ENCODE measurements at places on chromosomes 2 and 18.

DNA sequence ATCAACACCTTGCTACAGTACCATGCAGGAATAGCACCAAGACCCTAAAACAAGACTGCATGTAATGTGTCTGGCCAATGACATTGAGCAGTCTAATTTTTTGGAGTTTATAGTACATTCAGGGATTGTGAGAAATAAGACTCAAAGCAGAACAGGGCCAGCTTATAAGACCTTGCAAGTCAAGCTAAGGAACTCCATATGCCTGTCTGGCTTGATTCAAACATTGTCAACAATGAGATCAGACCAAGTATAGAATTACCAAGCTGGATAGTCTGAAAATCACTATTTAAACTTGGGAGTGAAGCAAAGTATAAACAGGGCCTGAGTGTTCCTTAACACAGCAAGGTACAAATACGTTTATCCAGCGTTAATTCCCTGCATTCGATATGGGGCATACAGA, 370.9 kb downstream of the CNTNAP5 start:
- no peak for DNase-seq

DNA sequence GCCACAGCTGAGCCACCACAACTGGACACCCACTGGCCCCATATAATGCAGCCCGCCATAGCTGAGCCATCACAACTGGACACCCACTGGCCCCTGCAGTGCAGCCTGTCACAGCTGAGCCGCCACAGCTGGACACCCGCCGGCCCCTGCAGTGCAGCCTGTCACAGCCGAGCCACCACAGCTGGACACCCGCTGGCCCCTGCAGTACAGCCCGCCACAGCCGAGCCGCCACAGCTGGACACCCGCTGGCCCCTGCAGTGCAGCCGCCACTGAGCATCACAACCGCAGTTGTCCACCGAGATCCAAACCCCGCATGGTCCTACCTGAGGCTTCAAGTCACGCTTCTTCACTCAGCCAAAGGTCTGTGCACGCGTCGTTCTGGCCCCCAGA, 134.2 kb downstream of the PXDN start:
- no peak for DNase-seq

- no peak for DNase-seq
Observed at GRCh38 chr2:220835583-220835982, 736.5 kb downstream of the EPHA4 start.

GRCh38 chr2:69390001-69390400, 3.0 kb upstream of the GFPT1 start:
- peak; percentile 20 for DNase-seq

- DNase-seq, result no peak
Observed at GRCh38 chr2:23042216-23042906, 342.6 kb upstream of the KLHL29 start.

DNA sequence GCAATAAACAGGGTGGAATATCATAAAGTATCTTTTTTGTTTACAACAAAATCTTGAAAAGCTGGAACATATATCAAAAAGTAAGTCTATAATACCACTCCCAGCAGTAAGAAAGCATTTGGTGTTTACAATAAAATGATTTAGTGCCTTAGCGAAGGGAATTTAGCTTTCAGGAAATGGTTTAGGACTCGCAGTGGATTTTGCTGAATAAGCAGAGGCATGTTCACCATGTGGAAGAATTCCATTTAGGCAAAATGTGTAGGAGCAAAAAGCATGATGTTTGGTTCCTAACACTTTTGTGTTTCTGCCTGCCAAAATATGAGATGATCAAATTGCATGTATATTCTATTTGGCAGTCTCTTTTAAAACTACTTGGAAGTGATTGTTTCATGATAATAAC, 163.6 kb downstream of the AGPS start:
- DNase-seq, result no peak

DNA sequence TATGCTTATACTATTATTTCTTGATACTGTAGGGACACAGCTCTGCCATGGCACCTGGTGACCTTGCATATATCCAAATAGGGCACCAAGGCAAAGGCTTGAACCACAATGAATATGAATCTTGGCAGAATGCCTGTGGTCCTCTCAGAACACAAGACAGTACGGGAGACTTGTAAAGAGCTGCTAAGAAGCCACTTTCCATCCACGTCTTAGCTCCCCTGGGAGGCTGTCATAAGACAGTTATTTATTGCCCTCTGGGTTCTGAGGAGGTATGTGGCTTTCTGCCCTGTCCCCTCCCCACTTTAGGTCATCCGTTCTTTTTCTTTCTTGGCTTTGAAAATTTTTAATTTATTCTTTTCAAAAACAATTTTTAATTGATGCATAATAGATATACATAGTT, 29.8 kb upstream of the MRPL33 start:
- DNase-seq, result no peak

- DNase-seq, result no peak
Observed at GRCh38 chr2:1778566-1778965, 34.3 kb upstream of the PXDN start.

DNA sequence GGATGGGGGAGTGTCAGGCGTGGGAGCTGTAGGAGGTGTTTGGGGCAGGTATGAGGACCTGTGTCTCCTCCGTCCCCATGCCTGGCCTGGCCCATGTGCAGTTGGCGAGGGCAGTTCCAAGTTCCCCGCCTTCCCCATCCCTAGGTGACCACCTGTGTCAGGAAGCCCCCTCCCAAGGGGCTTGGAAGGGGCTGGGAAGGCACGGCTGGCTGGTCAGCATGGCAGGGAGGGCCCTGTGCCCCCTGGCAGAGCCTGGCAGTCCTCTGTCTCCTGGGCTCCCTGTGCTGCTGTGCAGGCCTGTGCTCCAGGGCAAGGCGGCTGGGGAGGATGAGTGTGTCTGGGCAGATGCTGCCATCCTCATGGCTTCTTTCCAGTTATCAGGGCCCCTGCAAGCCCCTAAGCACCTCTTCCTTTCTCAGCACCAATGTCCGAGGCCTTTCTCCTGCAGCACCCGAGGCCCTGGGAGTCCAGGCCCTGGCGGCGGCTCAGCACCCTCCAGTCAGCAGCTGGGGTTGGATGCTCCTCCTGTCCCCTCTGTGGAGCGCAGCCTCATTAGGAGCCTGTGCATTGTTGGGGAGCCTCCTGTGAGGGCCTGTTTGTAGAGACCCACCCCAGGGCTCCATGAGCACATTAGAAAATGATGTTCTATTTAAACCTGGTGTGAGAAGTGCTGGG, 101.7 kb downstream of the FAM210A start:
- no peak for DNase-seq

DNA sequence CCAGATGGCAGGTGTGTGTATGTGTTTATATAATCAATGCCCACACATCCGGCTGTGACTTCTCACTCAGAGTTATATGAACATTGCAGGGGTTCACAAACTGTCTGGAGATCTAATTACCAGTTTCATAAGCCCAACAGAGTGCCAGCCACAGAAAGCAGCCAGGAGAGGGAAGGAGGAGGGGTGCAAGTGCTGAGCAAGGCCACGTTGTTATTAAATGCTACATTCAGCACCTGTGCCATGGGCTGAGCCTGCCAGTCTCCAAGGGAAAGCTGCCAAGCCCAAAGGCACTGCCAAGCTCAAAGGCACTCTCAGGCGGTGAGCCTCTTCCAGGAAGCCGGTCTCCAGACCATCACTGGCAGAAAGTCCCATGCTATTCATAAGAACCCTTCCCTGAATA, 17.4 kb downstream of the XDH start:
- DNase-seq, result no peak

- no peak for DNase-seq
Observed at GRCh38 chr2:223383315-223383714, 218.8 kb downstream of the SCG2 start.

- DNase-seq, result no peak
Observed at GRCh38 chr2:82395531-82395930, 2063.5 kb downstream of the SUCLG1 start.

GRCh38 chr18:73617981-73618380, 529.7 kb downstream of the FBXO15 start:
- no peak for DNase-seq

- no peak for DNase-seq
Observed at GRCh38 chr2:160034396-160034795, 28.0 kb downstream of the PLA2R1 start.

DNA sequence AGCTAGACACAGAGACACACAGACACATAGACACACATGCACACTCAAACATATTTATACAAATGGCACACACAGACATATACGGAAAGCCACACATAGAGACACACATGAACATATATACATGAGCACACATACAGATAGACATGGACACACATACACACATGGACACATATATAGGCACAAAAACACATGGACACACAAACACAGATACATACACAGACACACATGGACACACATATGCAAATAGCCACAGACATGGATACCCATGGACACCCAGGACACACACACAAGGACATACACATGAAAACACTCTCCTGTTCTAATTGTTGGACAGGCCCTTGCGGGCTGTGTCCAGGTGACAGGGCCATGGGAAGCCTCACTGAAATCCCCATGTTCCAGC, 160.1 kb downstream of the IRS1 start:
- no peak for DNase-seq

- DNase-seq, result no peak
Observed at GRCh38 chr18:46939998-46940571, 22.7 kb downstream of the KATNAL2 start.

DNA sequence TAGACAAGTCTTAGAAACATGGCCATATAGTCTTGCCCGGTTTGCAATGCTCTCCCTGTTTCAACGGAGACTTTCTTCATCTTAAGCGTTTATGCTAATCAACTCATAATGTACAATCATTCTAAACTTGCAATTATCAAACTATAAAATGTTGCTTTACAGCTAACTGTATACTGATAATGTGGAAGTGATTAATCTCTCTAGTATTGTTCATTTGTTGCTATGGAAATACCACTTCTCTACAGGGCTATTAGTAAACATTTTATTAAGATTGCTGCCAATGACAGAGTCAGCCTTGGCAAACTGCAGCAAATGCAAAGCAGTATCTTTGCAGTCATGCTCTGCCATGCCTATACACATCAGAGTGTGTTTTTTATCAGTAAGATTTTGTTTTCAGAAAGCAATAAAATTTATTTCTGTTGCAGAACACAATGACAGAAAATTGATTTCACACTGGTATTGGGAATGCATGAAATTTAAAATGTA, 1201.8 kb upstream of the CDH2 start:
- no peak for DNase-seq

- DNase-seq, result peak; percentile 3
Observed at GRCh38 chr2:50535971-50536759, 495.8 kb downstream of the NRXN1 start.

DNA sequence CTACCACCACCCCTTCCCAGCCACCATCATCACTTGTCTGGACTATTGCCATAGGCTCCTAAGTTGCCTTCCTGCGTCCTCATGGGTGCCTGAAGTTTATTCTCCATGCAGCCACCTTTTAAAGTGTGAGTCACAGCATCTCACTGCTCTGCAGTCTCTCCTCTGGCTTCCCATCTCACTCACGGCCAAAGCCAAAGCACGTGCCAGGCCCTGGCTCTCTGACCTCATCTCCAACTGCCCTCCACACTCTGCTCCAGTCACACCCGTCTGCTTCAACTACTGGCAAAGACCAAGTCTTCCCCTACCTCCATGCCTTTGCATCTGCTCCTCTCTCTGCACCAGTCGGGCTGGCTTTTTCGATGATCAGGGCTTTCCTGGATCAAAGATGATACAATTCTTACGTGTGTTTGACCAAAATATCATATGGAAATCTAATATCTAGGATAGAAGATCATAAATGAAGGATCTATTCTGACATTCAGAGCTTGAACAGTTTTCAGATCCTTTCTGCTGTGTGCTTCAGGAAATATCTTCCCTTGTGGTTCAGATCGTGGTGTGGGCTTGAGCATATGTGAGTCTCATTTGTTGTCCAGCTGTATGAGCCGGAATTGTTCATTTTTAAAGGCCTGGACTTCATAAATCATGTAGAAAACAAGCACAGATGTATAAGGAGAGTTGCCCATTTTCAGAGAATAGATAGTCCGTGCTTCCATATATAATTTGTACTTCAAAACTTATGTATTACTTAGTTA, 175.6 kb downstream of the PRKCE start:
- DNase-seq, result no peak

DNA sequence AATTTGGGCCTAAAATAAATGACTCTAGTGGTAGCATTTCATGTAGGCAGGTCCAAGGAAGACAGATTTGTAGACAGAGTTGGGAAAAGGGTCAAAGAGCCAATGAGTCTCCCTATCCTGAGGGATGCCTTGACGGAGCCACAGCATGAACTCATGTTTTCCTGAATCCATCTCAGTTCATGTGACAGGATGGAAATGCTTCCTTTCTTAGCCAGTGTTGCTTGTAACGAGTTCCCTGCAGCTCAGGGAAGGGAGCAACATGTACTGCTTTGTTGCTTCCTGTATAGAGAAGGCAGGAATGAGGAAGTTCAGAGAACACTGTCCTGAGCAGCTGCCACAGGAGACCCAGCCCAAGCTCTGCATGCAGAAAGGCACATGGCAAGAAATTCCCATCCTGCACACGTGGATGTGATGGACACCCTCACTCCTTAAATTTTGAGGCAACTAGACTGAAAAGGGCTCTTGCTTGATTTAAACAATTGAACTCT, 27.9 kb downstream of the TMEM17 start:
- DNase-seq, result peak; percentile 42

DNA sequence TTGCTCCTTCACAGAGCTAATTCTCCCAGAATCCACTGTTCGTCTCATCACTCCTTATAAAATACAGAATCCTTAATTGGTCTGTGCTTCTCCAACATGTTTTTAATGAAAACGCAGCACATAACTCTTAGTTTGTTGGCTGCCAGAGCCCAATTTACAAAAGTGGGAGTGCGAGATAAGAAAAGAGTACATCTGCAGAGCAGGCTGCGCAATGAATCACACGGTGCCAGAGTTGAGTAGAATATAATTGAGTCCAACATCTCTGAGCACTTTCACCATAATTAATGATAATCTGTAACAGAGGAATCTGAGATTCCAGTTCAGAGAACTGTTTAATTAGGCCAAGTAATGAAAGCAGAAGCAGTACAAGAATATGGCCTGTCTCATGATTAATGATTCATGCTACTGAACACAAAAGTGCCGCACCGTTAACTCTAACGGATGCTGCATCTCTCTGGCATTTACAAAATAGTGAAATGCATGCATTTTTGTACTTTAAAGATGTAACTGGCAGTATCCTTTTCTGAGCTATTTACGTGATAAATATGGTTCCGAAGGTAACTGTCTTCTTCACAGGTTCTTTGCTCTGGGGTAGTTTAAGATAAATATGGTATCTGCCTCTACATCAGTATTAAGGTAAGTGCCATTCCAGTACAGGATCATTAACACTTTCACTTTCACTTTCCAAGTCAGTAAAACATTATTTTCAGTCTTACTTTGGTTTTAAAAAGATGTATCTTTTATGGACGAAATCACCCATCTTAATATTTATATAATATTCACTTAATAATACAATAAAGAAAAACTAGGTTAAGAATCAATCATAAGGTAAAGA, 785.6 kb downstream of the NR4A2 start:
- no peak for DNase-seq

- DNase-seq, result no peak
Observed at GRCh38 chr2:47043142-47043890, 111.8 kb downstream of the STPG4 start.

GRCh38 chr2:16334886-16335603, 330.6 kb downstream of the CYRIA start:
- DNase-seq, result no peak

- no peak for DNase-seq
Observed at GRCh38 chr18:48963586-48964470, 13.1 kb upstream of the SMAD7 start.

- no peak for DNase-seq
Observed at GRCh38 chr2:154228566-154229280, 357.0 kb downstream of the GALNT13 start.

- DNase-seq, result no peak
Observed at GRCh38 chr2:74278176-74278575, 65.0 kb downstream of the SLC4A5 start.

GRCh38 chr2:86675104-86675503, 45.0 kb upstream of the RMND5A start:
- no peak for DNase-seq

GRCh38 chr2:164840458-164840929, 1.1 kb downstream of the COBLL1 start:
- peak; percentile 31 for DNase-seq

Data from suppressor macrophage treated with lipopolysaccharide for 1 hour (primary cell).